D721Med (cell line): ENCODE measurements at places on chromosomes 7 and 10.

DNA sequence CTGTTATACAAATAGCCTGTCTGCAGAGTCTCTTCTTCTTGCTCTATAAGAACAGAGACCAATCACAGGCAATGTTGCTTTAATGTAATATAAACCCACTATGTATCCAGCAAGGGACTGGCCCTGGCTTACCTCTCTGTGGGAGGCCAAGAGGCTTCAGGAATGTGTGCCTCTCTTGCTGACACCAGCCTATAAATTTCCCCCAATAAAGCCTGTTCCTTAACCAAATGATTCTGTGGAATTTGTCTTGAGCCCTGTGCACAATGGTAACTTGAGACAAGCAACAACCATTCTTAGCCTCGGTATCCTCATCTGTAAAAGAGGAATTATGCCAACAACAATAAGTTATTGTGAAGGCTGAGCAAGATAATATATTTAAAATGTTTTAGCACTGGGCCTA, 563.7 kb downstream of the GRM8 start:
- no peak for DNase-seq

DNA sequence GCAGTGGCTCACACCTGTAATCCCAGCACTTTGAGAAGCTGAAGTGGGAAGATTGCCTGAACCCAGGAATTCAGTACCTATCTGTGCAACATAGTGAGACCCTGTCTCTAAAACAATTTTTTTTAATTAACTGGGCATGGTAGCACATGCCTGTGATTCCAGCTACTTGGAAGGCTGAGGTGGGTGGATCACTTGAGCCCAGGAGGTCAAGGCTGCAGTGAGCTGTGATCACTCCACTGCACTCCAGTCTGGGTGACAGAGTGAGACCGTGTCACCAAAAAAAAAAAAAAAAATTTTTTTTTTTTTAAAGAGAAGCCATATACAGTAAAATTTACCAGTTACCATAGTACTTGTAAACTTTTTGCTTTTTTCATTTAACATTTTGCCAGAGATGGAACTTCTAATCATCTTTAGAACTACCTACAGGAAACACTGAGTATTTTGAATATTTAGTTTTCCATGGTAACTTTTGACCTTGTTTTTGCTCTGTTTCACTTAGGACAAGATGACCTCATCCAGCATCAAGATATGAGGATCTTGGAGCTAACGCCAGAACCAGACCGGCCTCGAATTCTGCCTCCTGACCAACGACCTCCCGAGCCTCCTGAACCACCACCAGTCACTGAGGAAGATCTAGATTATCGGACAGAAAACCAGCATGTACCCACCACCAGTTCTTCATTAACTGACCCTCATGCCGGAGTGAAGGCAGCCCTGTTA, 40.6 kb downstream of the MPLKIP start:
- no peak for DNase-seq

GRCh38 chr10:95245425-95246055, 45.3 kb downstream of the PDLIM1 start:
- DNase-seq, result no peak

- DNase-seq, result no peak
These were observed 80.8 kb downstream of the ATRNL1 start for GRCh38 chr10:115173915-115174443.

DNA sequence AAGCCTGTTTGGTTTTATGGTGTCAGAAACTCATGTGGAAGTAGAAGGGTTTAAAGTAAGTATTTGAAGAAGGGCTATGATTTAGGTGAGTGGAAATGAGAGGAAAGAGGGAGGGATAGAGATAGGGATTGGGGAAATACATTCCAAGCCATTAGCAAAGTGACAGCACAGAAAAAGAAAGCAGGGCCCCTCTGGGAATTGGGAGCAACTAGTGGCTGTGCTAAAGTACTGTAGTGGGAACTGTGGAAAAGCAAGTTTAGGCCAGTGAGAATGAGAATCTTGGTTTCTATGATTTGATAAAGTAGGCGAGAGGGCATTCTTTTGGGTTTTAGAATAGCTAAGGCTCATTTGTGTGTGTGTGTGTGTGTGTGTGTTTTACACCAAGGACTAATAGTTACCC, 5.0 kb downstream of the PRKG1 start:
- no peak for DNase-seq

DNA sequence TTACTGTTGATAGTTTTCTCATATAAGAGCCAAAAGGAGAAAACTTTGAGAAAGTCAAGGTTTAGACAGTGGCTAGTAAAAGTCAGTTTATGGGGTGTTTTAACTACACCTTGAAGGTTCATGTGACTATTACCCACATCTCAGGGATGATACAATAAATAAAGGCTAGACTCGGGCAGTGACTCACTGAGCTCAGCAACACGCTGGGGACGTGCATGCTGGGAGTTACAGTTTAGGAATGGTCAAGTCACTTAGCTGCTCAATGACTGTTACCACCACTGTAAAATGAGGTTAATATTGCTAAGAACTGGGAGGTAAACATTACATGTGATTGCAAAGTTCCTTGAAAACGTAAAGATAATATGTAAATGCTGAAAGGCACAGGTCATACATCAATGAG, 1254.4 kb upstream of the PHF14 start:
- no peak for DNase-seq

DNA sequence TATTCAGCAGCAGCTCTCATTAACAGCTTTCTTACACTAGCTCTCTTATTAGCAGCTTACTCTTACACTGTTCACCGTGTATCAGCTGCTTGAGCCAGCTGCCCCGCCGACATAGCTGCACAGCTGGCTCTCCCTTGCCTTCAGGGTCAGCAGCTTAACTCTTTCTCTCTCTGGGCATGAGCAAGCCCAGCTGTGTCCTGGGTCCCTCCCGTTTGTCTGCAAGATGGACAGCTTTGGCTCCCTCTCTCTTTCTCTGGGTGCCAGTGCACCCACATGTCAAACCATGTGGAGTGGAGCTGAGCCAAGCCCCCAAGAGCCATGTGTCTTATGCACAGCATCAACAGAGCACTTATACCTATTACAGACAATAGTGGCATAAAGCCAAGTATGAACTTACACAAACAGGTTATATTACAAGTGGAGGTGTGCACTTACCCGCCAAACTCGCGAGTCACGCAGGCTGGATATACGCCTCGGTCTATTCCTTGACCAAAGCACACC, 35.7 kb upstream of the MTPAP start:
- peak; percentile 39 for DNase-seq

DNA sequence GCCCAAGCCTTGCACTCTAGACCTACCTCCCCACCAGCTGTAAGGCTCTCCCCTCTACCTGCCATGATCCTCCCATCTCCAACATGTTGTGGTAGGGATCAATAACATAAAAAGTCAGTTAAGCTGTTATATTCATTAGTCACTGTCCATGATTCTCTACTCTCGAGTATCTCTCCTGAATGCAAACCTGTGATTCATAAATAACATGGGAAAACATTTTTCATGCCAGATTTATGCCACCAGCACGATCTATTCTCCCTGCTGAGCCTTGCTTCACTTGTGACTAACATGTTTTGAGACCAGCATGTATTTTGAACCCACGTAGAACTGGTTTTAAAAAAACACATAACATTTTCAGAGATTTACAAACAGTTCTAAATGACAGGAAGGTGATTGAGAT, 30.3 kb downstream of the TMEM168 start:
- DNase-seq, result no peak

GRCh38 chr7:21717323-21717722, 174.5 kb downstream of the DNAH11 start:
- no peak for DNase-seq

DNA sequence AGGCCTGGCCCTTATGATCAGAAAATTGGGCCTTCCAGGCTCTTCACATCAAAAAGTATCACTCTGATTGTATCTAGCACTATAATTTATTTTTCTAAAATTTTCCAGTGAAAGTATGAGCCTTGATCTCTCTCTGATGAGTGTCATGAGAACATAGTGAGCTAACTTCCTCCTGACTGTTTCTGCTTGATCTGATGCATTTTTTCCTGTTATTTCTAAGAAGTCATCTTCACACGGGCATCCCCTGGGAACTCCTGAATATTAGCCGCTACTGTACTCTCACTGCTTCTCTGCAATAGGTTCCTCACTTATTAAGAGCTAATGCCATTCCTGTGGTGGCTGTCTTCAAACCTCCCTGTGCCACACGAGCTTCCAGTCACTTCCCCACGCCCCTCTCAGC, 63.1 kb upstream of the ZPBP start:
- DNase-seq, result no peak

DNA sequence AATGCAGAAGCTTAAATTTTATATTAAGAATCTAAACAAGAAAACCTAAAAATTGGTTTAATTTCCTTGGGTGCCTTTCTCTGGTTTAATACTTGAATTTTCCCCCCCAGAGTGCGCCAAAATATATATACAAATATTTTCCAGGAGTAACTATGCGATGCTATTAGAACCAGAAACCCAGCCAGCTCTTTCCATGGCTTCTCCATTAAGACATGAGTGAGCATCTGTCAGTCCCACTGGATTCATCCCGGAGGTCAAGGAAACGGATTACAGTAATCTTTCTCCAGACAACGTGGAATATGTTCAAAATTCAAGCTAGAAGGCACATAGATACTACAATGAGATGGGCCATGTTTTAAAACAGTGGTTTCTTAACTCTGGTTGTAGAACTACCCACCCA, 148.8 kb downstream of the TAX1BP1 start:
- DNase-seq, result no peak

DNA sequence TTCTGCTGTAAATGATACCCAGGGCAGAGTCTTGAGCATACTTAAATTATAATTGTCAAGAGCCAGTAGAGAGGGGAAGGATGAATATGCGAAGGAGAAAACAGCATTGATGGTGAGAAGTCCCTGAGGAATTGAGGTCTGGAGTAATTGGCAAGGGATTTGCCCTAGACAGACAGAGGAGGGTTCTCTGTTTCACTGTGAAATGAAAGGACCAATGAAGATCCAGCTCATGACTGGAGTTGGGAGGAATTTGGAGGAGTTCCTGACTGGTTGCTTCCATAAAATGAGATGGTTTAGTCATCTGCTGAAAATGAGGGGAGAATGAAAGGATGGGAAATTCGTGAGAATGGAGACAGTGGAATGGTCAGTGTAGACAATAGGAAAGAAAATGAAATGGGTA, 6.8 kb downstream of the PRPF18 start:
- no peak for DNase-seq

DNA sequence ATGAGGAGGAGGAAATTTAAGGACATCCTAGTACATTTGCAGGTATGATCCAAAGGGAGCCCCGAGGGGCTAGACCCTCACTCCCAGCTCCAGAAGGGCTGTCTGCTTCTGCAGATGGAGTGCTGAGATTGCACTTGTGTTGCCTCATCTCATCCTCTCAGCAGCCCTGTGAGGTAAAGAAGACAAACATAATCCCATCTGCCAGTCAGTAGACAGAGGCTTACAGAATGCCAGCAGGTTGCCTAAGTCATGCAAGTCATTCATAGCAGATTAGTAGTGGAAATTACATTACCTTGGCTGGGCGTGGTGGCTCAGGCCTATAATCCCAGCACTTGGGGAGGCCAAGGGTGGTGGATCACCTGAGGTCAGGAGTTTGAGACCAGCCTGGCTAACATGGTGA, 45.4 kb downstream of the BLVRA start:
- DNase-seq, result peak; percentile 51

DNA sequence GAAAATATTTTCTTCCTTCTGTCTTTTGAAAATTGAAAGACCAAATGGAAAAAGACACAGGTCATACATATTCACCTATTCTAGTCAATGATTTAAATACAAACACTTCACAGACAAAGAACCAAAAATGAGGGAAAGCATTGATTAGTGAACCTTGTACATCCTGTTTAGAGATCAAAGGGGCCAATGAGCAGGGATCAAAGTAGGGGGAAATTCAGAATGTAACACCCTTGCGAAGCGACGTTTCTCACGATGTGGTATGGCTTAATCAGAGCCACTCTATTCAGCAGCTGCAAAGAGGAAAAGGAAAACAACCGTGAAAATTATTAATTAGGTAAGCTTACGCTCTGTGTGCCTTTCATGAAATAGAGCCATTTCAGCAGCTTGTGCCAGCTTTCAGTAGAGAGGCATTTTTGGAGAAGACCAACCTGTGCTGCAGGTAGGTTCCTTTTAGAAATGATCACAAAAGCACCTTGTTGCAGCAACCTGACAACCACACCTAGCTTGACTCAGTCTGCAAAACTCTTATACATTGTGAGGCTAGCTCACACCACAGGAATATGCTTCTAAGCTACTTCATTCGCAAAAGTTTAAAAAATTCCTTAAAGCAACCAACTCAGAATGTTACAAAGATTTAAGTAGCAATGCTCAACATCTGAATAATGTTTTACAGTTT, 78.0 kb downstream of the DKK1 start:
- DNase-seq, result no peak

DNA sequence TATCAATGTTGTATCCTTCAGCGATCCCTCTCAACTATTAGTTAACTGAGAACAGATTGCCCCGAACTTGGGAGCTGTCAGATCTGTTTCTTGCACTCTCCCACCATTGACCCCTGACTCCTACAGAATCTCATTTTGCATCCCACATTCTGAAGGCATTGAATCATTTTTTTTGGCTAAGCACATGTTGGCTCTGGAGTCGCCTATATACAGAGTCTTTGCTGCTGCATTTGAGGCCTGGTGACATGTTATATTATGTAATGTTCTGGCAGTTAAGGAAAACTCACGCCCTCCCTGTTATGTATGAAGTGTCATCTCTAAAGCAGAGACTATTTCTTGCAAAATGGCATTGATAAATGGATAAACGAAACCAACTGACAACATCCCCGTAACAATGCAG, 159.2 kb upstream of the ITGB1 start:
- DNase-seq, result no peak

- no peak for DNase-seq
These were observed 41.6 kb downstream of the PROSER2 start for GRCh38 chr10:11864727-11865126.

GRCh38 chr10:104501864-104502579, 139.1 kb upstream of the SORCS3 start:
- DNase-seq, result no peak
